Activated CD4-positive, alpha-beta T cell treated with anti-CD3 and anti-CD28 coated beads, Interleukin-2, Interleukin-6, amounts not matched to agents 100 ng/mL and 50 ng/mL, durations not matched to agents 16 hours and 8 hours (primary cell): ENCODE measurements at places on chromosomes 7 and 10.

GRCh38 chr10:109475711-109476421, 447.4 kb downstream of the XPNPEP1 start:
- no peak for DNase-seq

DNA sequence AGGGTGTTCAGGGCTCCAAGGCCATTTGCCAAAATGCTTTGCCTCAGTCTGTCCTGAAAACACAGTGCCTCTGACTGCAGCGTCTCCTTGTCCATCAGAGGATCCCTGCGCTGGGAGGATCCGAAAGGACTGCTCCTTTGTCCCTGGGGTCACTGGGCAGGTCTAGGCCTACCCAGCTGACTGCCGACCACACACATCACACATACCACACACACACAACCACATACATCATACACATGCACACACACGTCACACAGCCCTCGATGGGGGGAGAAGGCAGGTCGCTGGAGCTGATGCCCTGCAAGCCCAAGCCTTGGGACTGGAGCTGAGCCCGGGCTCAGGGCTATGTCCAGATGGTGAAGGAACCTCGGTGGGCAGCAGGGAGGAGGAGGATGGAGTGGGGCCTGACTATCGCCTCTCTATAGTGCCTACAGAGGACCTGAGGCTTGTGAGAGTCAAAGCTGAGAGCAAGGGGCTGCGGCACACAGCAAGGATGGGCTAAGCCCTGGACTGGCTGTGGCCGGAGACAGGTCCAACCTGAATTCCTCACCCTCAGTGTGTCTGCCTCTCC, 29.1 kb downstream of the GPRIN2 start:
- DNase-seq = no peak

DNA sequence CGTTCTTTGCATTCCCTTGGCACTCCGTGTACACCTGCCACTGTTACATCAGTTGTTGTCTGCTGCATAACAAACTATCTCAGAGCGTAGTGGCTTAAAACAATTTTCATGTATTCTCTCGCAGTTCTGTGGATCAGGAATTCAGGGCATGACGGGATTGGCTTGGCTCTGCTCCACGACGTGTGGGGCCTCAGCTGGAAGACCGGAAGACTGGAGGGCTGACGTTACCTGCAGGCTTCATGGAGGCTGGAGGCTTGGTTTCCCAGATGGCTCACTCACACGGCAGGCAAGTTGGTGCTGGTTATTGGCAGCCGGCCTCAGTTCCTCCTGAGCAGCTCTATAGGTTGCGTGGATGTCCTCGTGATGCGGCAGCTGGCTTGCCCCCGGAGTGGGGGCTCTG, 25.5 kb downstream of the NYAP1 start:
- no peak for DNase-seq

DNA sequence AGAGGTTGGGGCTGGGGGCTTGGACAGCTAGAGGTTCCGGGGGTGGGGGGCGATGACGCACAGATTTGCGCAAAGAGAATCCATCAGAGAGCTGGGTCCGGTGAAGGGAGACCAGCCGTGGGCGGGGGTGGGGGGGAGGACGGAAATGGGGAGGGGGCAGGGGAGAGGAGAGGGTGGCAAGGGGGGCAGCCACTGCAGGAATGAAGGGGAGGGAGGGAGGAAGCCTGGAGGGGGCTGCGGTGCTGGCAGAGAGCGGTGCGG, 1.2 kb upstream of the VGF start:
- no peak for DNase-seq

GRCh38 chr10:23325132-23325531, 19.5 kb downstream of the C10orf67 start:
- DNase-seq = peak; percentile 41

GRCh38 chr7:13850185-13850752, 139.2 kb downstream of the ETV1 start:
- peak; percentile 85 for DNase-seq
